Activated CD8-positive, alpha-beta memory T cell treated with anti-CD3 and anti-CD28 coated beads, Interleukin-2, amount 10 ng/mL, durations not matched to agents 7 days and 5 days (primary cell): ENCODE measurements at places on chromosomes 12 and 14.

- no peak for DNase-seq
- no peaks in the 10 kb centered on the region for H3K36me3 ChIP-seq
- no peaks in the 10 kb centered on the region for H3K4me1 ChIP-seq
- no peak overlapping the region for H3K4me3 ChIP-seq
- H3K27me3 ChIP-seq, result peaks cover 42% of the 10 kb centered on the region
- H3K27ac ChIP-seq, result no peak overlapping the region
Observed at GRCh38 chr14:36493761-36494160, 26.3 kb downstream of the NKX2-1 start.

- no peak overlapping the region for H3K27ac ChIP-seq
- no peak overlapping the region for H3K4me3 ChIP-seq
- DNase-seq, result no peak
- no peaks in the 10 kb centered on the region for H3K4me1 ChIP-seq
Observed at GRCh38 chr12:44159216-44159615, 323.3 kb downstream of the TMEM117 start.

GRCh38 chr12:100716945-100717732 is 77.4 kb upstream of the ANO4 start:
- peaks cover 48% of the 10 kb centered on the region for H3K27me3 ChIP-seq
- DNase-seq, result no peak

GRCh38 chr12:56020423-56021184 is at the start of gene IKZF4:
Gene IKZF4 (plus strand): TSS chr12:56021043. CDS start chr12:56021494, 451 bp downstream.
- DNase-seq, result peak; percentile 45
- H3K27me3 ChIP-seq, result no peaks in the 10 kb centered on the region
- H3K4me1 ChIP-seq, result peaks cover 47% of the 10 kb centered on the region
- peak within 1 kb of the TSS; percentile 85 for H3K27ac ChIP-seq

GRCh38 chr12:88578276-88579160 is 1.8 kb downstream of the KITLG start:
- H3K4me3 ChIP-seq, result no peak overlapping the region
- peaks cover 59% of the 10 kb centered on the region for H3K27me3 ChIP-seq
- no peak for DNase-seq
- H3K27ac ChIP-seq, result no peak overlapping the region

GRCh38 chr12:120514002-120514401 is 15.0 kb downstream of the COQ5 start:
- H3K27me3 ChIP-seq, result no peaks in the 10 kb centered on the region
- peaks cover 13% of the 10 kb centered on the region for H3K36me3 ChIP-seq
- H3K4me3 ChIP-seq, result no peak overlapping the region
- no peaks in the 10 kb centered on the region for H3K4me1 ChIP-seq

DNA sequence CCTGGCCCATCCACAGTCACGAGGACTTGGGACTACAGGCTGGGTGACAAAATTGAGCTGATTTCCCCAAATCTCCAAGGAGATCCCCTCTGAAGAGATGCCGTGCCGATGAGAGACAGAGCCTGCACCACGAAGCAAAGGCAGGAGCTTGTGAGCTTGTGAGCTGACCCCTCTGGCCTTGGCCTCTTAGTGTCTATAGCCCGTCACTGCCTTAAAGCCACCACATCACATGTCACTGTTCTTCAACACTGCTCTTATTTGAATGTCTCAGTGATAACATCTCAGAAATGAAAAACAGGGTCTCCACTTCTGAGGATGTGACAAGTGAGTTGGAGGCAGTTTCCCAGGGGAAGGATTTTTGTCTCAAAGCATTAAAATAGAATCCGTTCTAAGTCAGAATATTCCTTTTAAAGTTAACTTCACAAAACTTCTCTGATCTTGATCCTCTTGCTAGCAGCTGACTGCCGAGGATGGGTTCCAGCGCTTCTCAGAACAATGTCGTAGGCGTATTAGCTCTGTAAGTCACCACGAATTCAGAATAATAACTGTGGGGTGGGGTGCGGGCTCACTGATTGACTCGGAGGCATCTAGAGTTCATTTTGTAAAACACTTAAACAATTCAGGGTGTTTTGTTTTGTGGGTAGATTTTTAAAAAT is 37.5 kb downstream of the CHST11 start:
- peak overlapping the region; percentile 93 for H3K27ac ChIP-seq
- peaks cover 58% of the 10 kb centered on the region for H3K36me3 ChIP-seq
- no peaks in the 10 kb centered on the region for H3K27me3 ChIP-seq

- no peak for DNase-seq
- no peak overlapping the region for H3K4me3 ChIP-seq
- no peaks in the 10 kb centered on the region for H3K36me3 ChIP-seq
Observed at GRCh38 chr14:93683226-93683625, 105.1 kb downstream of the PRIMA1 start.

GRCh38 chr12:43115441-43116160 is 436.4 kb downstream of the ADAMTS20 start:
- H3K27me3 ChIP-seq, result no peaks in the 10 kb centered on the region
- H3K36me3 ChIP-seq, result no peaks in the 10 kb centered on the region
- no peak overlapping the region for H3K4me3 ChIP-seq
- H3K27ac ChIP-seq, result no peak overlapping the region

GRCh38 chr14:104441275-104442106 is 138.1 kb upstream of the C14orf180 start:
- H3K27ac ChIP-seq, result no peak overlapping the region
- H3K27me3 ChIP-seq, result no peaks in the 10 kb centered on the region
- H3K4me3 ChIP-seq, result no peak overlapping the region
- peak; percentile 36 for DNase-seq
- H3K4me1 ChIP-seq, result no peaks in the 10 kb centered on the region
- no peaks in the 10 kb centered on the region for H3K36me3 ChIP-seq

DNA sequence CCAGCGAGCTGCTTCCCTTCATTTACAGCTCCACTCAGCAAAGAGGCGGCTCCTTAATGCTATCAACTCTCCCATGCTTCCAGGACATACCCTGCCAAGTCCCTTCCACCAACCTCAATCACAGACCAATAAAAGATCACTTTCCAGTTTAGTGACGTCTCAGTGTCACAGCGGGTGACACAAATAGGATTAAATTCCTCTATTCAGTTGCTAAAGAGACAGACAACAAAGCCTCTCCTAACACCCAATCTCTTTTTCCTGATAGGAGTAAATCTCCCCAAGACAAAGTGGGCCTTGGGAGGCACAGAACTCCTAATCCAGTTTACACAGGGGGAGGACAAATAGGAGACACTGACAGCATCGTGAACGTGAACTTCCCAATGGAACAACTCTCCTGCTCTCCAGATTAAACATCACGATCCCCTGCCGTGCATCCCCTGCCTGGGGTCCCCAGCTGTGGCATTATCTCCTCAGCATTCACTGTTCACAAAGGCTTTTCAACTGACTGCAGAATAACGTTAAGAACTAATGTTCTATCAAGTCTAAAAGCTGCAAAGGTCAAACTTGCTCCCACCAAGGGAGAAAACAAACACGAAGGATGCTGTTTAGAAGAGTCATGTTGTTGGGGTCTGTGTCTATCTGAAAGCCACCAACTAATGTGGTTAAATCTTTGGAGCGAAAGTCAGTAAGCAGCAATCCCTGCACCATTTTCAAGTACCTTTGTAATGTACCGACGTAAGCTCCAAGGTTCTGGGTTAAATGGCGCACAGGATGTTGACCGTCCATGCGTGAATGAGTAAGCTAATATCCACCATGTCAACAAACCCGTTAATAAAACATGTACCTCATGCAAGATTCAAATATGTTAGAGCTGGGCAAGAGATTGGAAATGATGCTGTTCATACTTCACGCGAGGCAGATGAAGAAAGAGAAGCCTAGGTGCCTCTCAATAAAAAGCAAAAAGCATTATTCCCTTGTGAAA is 31.5 kb downstream of the TMEM132D start:
- H3K27me3 ChIP-seq, result no peaks in the 10 kb centered on the region
- H3K27ac ChIP-seq, result no peak overlapping the region
- no peak overlapping the region for H3K4me3 ChIP-seq
- H3K4me1 ChIP-seq, result no peaks in the 10 kb centered on the region

GRCh38 chr12:68602720-68603119 is 8.0 kb upstream of the RAP1B start:
- peaks cover 14% of the 10 kb centered on the region for H3K4me1 ChIP-seq
- H3K4me3 ChIP-seq, result no peak overlapping the region
- no peak overlapping the region for H3K27ac ChIP-seq

- no peaks in the 10 kb centered on the region for H3K27me3 ChIP-seq
- no peak for DNase-seq
- no peaks in the 10 kb centered on the region for H3K4me1 ChIP-seq
- H3K27ac ChIP-seq, result no peak overlapping the region
- no peaks in the 10 kb centered on the region for H3K36me3 ChIP-seq
Observed at GRCh38 chr14:54127526-54127925, 170.9 kb upstream of the BMP4 start.

DNA sequence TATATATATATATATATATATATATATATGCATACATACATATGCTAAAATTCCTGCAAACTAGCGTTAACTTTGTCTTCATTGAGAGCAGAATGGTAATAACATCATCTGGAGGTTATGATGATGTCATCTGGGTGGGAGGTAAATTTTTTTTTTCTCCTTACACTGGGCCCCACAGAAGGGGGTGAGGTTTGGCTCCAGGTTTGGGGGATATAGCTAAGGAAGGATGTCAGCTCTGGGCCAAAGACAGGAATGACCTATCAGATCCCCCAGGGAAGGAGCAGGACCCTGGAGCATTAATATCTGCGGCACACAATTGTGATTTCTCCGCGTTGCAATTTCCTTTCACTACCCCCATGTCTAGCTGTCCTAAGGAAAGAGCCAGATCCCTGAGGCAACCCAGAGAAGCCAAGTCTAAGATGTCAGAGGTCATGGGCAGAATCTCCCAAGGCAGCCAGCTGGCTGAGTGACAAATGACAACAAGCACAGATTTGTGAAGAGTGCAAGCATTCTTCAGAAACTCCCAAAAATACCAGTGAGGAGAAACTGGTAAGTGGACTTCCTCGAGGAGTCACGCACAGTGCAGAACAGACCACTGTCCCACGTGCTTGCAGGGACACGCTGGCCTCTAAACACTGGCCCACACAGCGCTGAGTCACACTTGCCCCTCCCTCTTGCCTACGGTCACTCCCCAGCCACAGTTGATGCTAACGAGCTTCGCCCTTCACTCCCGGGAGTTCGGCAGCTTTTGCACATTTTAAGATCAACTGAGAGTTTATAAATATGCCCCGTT is 9.9 kb downstream of the UBC start:
- DNase-seq, result no peak
- H3K36me3 ChIP-seq, result no peaks in the 10 kb centered on the region
- H3K27ac ChIP-seq, result no peak overlapping the region
- no peak overlapping the region for H3K4me3 ChIP-seq

DNA sequence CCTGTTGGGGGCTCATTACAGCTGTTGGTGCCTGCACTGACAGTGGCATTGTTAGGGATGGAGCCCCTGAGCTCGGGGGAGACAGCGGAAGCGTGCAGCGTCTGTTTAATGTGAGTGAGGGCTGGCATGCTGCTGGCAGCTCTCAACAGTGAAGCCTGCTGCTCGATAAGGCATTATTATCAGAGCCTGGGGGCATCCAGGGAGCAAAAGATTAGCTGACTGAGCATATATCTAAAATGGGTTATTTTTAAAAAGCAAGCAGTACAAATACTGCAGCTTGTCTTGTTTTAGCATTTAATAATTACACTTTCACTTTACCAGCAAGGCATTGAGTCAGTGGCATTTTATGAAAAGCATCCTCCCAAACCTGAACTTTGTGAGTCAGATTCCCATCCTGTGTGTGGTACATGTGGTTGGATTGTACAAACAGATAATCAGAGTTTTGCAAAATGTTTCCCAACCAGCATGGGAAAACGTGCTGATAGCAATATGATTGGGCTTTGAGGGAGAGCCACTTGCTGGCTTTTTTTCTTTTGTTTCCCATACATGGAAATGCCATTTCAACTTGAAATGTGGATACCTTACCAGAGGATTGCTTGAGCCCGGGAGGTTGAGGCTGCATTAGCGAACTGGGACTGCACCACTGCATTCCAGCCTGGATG is 150.8 kb downstream of the PRKCH start:
- H3K36me3 ChIP-seq, result peaks cover 56% of the 10 kb centered on the region
- H3K27ac ChIP-seq, result peak overlapping the region; percentile 93
- H3K4me1 ChIP-seq, result peaks cover 93% of the 10 kb centered on the region
- H3K4me3 ChIP-seq, result peak overlapping the region; percentile 78
- H3K27me3 ChIP-seq, result no peaks in the 10 kb centered on the region

DNA sequence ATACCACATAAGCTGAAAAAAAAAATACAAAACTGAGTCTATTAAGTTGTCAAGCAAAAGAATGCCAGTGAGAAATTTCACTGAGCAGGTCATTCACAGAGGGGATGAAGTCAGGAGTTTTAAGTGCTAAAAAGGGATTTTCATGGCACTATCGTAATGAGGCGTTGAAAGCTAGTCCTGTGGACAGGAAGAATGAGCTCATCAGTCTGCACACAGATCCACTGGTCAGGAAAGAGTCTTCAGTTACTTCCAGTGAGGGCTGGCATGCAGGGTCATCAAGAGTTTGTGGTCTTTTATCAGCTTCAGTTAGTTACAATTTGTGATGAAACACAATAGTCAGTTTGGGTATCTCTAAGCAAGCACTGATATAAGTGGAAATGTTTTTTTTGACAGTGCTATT is 88.1 kb upstream of the WSCD2 start:
- no peak for DNase-seq
- H3K27me3 ChIP-seq, result peaks cover 8% of the 10 kb centered on the region
- H3K27ac ChIP-seq, result no peak overlapping the region
